NCI-H345 (cell line): ENCODE measurements at places on chromosomes 13 and 19.

DNA sequence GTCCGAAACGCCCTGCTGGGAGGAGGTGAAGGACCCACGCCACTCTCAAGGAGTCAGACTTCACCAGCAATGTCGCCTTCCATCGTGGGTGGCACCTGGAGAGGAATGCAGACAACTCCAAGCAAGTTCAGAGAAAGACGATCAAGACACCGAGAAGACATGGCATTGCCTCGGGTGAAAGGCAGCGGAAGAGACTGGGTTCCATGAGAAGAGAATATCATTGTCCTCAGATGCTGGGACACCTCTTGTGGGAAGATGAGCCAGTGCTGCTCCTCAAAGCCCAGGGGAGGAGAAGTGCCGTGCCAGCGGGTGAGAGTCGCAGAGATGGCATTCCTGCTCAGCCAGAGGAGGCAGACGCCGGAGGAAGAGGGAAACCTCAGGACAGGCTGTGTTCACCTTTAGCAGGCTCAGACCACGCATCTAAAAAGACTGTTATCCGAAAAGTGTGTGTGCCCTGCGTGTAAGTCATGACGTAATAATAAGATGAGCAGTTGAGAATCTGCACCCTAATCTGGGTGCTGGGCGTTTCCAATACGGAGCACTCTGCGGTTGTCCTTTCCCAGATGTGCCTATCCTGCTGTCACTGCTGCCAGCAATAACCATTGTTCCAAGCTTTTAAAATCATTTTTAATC, 144.6 kb upstream of the SPACA7 start:
- no peak for DNase-seq

GRCh38 chr13:79917628-79918027, 423.3 kb downstream of the SPRY2 start:
- no peak for DNase-seq

DNA sequence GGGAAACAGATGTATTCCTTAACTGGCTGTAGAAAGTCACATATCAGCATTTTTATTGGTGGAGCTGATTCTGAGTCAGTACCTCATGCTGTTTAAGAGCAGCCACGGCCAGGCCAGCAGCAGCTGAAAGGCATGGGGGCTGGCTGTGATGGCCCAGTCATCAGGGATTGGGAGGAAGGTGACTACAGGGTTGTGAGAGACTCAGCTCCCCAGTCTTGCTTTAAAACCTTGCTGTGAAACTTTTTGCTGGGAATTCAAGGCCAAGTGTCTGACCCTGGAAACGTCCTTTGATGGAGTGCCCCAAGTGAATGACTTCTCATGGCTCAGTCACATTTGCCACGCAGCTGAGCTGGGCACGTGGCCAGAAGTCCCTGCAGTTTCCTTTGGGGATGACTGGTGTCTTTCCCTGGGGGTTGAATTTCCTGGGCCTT, 39.1 kb upstream of the RNF113B start:
- DNase-seq = peak; percentile 43

DNA sequence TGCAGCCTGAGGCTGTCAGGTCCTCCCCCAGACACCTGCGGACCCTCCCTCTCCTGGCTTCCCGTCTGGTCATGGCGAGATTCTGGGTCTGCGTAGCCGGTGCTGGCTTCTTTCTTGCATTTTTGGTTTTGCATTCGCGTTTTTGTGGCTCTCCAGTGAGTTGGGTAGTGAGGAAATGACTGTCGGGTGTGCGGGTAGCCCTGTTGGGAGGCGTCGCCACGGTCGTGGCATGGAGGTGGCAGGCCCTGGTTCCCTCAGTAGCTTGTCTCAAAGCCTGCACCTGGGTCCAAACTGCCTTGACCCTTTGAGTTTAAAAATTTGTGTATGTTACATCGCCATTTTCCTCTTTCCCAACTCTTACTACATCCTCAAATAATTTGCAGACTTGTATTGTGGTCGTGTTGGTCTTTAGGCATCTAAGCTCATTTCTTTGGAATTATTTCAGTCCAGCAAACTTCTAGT, 344 bp downstream of the NHLRC3 start:
- DNase-seq = no peak

DNA sequence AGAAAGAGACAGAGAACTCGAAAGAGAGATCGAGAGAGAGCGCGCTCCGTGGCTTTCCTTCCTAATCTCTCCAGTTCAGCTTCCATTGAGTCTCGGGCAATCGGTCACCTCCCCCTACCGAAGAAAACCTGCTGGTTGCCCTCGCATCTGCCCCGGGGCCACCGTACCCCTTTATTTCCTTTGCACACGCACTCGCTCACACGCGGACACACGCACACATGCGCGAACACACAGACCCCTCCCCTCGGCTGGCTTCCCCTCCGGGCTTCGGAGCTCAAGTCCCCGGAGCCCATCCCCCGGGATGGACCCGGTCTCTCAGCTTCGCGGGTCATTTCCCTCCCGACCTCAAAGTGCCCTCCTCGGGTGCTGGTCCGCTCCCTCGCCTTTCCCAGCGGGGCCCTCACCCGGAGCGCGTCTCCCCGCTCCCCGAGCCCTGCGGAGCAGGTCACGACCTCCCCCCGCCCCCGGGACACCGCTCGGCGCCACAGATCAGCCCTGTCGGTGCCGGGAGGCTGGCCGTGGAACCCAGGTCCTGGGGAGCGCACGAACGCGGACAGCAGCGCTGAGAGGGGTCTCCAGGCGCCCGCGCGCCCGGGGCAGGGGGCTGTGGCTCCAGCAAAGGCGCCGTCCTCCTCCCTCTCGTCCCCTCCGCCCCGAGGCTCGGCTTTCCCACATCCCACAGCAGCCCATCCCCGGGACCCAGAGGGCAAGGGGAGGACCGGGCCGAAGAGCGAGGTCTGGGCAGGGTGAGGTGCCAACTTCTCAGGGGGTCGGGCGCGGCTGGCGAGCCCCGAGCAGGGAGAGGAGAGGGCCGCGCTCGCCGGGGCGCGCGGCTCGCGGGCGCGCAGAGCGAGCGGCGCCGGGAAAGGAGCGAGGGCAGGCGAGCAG, 1.8 kb downstream of the DACH1 start:
- peak; percentile 56 for DNase-seq

GRCh38 chr13:27921961-27922882, 2.4 kb downstream of the PDX1 start:
- DNase-seq = no peak

GRCh38 chr13:31090961-31091624, 70.6 kb downstream of the HSPH1 start:
- DNase-seq = peak; percentile 4

GRCh38 chr13:97302611-97303010, 80.5 kb downstream of the MBNL2 start:
- no peak for DNase-seq

DNA sequence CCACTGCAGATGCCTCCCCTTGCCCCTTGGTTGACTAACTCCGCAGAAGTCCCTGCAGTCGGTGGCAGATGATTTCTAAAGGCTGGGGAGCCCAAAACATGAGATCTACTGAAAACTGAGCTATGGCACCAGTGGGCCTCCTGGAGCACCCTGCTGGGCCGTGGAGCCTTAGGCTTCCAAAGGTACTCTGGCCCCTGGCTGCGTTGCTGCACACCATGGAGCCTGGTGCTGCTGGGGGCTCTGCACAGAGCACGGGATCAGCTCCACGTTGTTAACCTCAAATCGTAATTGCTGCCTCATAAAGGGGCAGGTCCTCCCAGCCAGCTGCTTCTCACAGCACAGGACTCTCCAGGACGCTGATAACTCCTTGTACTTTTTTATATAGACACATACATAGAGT, 357.5 kb downstream of the NALCN start:
- no peak for DNase-seq

GRCh38 chr19:8336072-8336569, 6.9 kb downstream of the KANK3 start:
- no peak for DNase-seq

- DNase-seq = no peak
These were observed 10.5 kb downstream of the MTMR6 start for GRCh38 chr13:25276748-25277147.

DNA sequence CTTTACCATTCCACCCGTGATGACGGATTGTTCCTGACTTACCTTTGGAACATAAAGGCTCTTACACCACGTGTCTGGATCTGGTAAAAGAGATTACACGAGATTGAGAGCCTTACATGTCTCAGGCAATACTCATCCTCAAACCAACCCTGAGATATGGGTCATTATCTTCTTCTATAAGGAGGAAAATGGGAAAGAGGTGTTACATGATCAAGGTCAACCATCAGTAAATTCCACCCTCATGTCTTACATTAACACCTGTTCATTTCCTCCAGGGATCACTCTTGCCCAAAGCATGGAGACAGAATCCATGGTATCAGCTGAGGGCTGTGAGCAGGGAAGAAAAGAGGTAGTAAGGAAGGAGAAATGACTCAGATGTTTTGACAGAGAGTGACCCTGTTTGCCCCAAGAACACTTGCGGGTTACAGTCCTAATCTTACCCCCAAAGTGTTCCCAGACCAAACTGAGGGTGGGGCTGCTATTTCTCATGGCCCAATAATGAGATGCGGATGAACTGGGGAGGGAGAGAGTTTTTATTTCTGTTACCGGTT, 19.6 kb downstream of the LILRB4 start:
- DNase-seq = no peak

GRCh38 chr13:39982745-39983144, 327.3 kb downstream of the COG6 start:
- DNase-seq = no peak

DNA sequence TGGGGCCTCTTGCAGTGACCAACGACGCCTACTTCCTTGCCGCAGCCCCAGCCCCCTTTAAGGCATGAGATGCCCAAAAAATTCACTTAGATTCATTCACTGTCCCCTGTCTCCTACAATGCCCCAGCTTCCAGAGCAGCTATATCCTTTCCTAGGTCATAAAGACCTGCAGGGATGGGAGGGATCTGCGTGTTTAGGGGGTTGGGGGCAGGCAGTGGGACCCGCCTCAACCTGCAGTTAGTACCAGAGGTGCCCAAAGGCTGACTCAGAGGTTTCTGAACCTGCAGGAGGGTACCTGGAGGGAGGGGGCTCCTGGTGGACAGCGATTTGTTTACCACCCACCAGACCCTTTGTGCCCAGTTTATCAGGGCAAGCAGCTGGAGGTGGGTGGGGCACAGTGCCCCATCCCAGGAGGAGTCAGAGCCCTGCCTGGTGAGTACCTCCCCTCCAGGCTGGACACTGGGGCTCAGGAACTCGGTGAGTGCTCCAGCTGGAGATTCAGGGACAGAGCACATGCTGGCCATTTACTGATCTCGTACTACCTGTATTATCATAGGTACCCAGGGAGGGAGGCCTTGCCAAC, 10.1 kb downstream of the RPS28 start:
- DNase-seq = no peak

DNA sequence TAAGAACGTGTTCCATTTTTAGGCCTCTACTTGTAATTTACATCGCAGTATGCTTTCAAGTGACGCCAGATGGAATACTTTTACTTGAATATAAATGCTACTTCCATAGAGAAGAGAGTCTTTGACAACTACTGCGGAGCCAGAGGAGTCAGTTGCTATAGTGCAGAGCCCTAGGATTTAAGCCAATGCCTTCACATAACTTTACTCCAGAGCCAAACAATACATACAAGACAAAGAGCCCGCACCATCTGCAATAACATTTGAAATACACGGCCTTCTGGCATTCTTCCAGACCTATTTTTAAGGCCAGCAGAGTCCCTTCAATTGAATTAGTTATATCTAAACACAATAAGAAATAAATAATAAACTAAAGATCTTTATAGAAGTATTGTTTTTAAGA, 59.4 kb downstream of the XPO4 start:
- DNase-seq = no peak

GRCh38 chr13:101512650-101513049, 60.2 kb downstream of the ITGBL1 start:
- DNase-seq = no peak

DNA sequence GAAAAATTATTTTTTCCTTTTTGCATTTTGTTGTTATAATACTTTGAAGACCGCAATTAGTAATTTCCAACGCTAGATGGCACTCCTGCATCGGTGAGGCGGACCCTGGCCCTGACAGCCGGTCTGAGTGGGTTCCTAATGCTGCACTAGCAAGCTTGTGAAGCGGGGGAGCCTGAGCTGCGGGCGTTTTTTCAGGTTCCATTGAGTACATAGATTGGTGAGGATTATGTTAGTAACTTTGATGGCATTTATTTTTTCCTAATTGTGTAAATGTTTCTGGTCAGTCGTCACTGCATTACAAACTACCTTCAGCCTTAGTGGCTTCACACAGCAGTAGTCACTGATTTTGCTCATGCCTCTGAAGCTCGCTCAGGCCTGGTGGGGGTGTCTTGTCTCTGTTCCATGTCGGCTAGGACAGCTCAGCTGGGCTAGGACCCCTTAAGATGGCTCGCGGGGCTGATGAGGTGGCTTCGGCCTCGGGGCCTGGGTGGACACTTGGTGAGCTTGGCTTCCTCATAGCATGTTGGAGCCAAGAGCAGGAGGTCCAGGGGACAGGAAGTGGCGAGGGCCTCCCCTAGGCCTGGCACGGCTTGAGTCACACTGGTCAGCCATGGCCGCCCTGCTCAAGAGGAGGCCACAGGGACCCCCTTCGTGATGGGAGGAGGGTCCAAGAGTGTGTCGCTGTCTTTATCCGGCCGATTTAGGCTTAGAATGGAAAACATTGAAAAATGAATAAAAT, 25.0 kb downstream of the ERCC5 start:
- peak; percentile 48 for DNase-seq

GRCh38 chr19:3537101-3537437, 1.9 kb upstream of the TEKTIP1 start:
- no peak for DNase-seq

DNA sequence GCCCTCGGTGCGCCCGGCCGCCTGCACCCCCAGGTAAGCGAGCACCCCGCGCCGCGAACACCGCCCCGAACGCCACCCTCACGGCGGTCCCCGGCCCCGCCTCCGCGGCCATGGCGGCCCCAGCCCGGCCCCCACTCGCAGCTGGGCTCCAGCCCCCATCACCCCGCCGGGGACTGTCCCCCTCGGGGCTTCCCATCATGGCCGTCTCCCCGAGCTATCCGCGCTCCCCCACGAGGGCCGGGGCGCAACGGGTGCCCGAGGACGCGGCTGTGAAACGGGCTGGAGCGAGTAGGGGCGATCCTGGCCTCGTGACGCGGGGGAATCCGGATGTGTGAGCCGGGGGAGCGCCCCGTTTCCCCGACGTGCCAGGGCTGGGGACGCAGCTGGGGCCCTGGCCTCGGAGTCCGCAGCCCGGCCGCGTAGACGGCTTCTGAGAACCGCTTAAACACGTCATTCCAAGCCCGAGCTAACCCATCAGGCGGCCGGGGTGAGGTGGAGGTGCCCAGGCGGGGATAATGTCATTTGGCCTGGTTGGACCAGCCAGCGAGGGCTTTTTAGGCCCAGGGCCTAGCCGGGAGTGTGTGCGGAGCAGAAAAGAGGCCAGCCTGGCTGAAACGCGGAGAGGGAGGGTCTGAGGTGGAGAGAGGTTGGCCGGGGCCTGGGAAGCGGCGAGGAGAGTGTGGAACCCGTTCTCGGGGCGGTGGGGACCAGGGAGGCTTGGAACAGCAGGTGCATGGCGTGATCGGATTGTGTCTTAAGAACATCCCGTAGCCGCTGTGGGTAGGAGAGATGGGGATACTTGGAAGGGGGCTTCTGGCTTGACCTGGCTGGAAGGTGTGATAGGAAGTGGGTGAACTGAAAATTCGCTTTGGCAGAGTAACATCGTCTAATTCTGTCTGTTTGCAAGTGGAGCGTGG, 550 bp downstream of the CERS4 start:
- DNase-seq = peak; percentile 69
